Activated naive CD4-positive, alpha-beta T cell treated with anti-CD3 and anti-CD28 coated beads, Interleukin-2, amount 10 ng/mL, durations not matched to agents 7 days and 5 days (primary cell): ENCODE measurements at places on chromosomes 11 and 22.

GRCh38 chr11:61472868-61473267 is 35.7 kb upstream of the LRRC10B start:
- no peak for DNase-seq

DNA sequence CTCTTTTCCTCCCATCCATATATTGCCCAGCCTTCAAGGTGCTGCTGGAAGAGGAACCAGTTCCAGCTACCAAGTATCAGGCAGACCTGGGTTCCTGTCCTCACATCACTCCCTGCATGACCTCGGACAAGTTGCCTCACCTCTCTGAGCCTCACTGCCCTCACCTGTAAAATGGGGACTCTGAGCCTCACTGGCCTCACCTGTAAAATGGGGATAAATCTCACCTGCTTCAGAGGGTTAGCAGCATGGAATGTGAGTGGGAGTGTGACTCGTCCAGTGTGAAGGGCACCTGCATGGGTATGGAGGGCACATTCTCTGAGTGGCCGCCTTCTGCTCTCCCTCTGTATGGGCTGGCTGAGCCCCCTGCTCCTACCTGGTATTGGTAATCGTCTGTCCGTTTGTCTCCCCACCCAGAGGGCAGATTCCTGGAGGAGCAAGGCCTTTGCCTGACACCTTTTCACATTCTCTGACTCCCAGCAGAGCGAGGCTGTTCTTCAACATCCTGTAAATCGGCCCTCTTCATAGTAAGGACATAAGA is 3.7 kb downstream of the GRIK4 start:
- DNase-seq: no peak

GRCh38 chr11:33307984-33308383 is 50.8 kb downstream of the HIPK3 start:
- DNase-seq: no peak

DNA sequence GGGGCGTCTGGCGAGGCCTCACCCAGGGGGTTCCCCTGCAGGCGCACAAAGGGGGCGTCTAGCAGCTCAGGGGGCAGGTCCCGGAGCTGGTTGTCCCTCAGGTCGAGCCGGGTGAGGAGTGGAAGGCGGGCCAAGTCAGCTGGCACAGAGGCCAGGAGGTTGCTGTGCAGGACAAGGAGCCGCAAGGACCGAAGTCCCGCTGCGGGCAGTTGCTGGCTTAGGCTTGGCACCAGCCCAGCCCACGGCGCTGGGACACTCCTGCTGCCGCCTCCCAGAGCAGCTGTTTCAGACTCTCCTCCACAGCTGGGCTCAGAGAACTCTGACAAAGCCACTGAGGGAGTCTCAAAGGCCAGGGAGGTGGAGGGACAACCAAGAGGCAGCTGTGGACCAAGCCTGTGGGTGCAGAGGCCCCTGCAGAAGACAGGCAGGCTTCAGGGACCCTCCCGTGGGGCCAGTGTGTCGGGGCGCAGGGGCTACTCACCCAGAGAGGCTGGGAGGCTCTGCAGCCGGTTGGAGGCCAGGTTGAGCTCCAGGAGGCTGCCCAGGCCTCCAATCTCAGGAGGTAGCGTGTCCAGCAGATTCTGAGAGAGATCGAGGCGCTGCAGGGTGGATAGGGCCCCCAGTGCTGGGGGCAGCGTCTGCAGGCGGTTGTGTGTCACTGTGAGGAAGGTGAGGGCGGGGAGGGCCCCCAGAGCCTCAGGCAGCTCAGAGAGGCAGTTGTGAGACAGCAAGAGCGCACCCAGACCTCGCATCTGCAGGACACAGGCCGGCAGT is 2.2 kb downstream of the PIDD1 start:
- no peak for DNase-seq

DNA sequence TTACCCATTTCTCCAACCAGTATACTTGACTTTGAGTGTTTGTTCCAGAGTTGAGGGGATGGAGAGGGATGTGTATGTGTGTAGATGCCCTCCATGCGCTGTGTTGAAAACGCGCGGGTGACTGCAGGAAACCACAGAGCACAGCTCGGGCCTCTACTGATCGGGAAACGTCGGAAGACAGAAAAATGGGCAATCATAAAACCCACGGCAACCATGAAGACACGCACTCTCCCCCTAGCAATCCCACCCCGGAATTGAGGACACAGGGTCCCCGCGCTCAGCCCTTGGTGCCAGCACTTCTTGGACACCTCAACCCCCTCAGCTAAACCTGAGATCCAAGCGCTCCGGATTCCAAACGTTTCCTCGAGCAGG is 251 bp upstream of the UQCC3 start:
- no peak for DNase-seq

- peak; percentile 31 for DNase-seq
These were observed 12.7 kb downstream of the C11orf91 start for GRCh38 chr11:33687733-33688479.

GRCh38 chr11:17486646-17487045 is 10.0 kb upstream of the ABCC8 start:
- DNase-seq: no peak

GRCh38 chr11:128663824-128664223 is 30.0 kb upstream of the FLI1 start:
- no peak for DNase-seq

DNA sequence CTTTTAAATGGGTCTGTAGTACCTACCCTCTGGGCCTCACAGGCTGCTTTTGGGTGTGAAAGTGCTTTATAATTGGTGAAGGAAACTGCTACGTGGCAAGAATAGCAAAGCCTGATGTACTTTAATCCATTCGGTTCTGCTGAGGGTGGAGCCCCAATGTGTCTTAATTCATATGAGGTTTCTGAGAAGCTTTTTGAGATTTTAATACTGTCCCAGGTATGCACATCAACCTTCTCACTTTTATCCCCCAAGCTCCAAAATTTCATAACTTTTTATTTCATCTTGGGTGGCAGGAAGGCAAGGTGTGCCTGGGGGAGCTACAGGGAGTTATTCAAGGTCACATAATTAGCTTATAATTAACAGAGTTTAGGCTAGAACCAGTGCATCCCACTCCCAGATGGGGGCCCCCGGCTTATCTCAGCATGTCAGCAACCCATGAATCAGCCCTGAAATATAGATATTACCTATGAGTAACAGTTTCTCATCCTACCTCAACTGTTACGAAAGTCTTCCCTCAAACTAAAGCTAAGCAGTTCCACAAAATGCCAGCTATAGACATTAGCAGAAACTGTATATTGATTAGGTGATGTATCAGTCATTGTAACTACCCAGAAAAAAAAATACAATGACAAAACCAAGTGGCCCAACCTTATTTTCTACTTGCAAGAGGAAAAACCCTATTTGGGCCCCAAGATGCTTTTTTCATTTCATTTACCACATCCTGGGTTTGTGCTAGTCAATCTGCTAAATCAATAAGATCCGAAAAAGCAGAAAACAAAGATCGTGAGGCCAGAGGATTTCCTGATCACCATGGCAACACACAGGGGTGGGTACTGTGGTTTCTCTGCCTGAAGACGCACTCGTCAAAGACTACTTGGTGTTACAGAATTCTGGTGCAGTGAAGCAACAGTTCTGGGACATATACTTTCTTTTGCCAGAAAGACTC is 26.7 kb downstream of the CD44 start:
- DNase-seq: peak; percentile 95

- no peak for DNase-seq
These were observed 120.3 kb upstream of the ZC3H12C start for GRCh38 chr11:109972939-109973338.

GRCh38 chr11:118789501-118790356 is 1.2 kb downstream of the DDX6 start:
- DNase-seq: peak; percentile 43

DNA sequence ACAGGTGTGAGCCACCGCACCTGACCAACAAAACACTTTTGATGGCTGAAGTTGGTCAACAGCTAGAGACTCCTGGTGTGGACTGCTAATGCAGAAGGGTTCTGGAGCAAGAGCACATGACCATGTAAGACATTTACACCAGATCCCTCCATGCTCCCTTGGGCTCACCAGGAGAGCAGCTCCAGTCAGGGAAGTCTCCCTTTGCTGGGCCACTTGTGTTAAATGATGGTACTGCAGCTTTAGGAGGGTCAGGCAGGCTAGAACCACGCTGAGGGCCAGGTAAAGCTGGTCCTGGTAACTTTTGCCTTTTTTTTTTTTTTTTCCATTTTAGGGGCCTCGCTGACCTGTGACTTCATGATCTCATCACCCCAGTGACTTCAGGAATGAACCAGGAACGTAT is 146.4 kb downstream of the FBXO7 start:
- DNase-seq: no peak

- no peak for DNase-seq
These were observed 97.0 kb downstream of the SPON1 start for GRCh38 chr11:14059491-14059890.

DNA sequence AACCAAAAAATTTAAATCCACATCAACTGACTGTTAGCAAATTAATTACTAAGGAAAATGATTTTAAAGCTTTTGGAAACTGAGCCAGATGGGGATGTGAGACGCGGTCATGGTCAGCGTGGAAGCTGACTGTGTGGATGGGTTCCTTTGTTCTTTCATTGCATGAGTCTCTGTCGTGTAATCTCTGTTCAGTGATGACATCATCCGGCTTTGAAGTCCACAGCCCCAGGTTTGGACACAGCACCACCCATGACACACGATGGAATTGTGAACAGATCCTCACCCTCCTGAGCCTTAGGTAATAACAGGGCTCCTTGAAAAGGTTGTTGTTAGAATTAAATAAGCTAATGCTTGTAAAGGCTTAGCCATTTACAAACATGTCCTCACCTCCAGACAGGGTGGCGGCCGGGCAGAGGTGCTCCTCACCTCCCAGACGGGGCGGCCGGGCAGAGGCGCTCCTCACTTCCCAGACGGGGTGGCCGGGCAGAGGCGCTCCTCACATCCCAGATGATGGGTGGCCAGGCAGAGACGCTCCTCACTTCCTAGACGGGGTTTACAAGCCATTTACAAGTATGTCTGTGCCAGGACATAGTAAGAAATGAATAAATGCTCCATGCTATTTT is 677.3 kb downstream of the TBC1D22A start:
- DNase-seq: no peak

DNA sequence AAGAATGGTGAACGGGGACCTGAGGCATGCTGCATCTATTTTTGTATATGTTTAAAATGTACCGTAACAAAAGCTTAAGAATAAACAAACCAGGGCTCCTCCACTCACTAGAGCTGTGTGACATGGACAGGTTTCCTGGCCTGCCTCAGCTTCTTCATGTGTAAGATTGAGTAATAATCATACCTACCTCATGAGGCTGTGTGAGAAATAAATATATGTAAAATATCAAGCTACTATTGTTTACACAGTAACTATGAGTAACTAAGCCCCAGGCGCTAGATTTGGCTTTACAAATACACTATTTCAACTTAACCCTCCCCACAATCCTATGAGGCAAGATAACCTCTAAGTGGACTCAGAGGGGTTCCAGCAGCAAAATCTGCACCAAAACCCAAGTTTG is 66.4 kb downstream of the SMCO4 start:
- no peak for DNase-seq

DNA sequence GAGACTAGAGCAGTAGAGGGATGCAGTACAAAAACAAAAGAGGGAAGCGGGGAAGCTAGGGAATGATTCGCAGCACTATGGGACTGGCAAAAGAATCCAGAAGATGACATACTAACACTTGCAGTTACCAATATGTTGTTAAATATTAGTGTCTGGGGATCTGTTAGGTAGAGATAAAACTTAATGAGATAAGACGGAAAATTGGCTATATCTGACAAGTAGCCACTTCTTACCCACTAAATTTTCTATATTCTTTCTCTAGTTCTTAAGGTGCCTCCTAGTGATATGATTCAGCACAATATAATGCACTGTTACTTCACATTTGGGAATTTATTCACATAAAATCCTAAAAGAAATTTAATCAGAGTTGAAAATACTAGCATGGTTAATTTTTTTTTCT is 30.8 kb downstream of the CCDC90B start:
- no peak for DNase-seq

GRCh38 chr11:68990995-68991780 is 10.4 kb upstream of the MRGPRD start:
- no peak for DNase-seq

GRCh38 chr11:92266806-92267205 is 42.2 kb downstream of the FAT3 start:
- DNase-seq: no peak

- no peak for DNase-seq
These were observed 238.6 kb downstream of the GRM5 start for GRCh38 chr11:88827018-88827676.

DNA sequence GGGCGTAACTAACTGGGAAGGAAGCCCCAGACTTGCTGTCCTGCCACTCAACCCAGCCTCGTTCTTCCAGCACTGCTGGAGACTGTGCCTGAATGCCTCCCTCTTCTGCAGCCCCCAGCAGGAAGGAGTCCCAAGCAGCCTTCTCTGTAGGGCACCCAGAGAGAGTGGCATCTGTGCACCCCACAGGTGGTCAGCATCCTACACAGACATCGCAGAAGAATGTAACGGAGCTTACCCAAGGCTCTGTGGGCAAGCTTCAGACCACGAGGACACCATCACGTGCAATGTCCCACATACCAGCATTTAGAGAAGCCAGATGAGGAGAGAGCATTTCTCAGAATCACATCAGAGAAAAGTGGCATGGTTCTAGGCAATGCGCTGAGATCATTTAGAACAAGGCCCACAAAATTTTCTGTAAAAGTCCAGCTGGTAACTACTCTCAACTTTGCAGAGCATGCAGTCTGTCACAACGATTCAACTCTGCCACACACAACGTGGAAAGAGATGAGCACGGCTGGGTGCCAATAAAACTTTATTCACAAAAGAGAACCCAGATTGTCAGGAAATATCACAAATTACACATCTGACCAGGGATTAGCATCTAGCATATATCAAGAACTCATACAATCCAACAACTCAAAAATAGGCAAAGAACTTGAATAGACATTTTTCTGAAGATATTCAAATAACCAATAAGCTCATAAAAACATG is 33.4 kb downstream of the SHANK2 start:
- no peak for DNase-seq
